ENCODE measurements at places on chromosomes 2 and 18.

DNA sequence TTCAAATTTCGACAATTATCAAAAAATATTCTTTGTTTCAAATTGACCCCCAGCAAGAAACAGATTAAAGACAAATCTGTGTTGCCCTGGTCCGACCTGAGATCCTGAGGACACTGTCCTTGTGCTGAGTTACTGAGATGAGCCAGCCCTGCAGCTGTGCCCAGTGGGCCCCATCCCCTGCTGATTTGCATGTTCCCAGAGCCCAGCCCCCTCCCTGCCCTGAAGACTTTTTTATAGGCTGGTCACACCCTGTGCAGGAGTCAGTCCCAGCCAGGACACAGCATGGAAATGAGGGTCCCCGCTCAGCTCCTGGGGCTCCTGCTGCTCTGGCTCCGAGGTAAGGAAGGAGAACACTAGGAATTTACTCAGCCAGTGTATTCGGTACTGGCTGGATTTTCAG is 31.4 kb upstream of the ZNG1B start:
- no peak for DNase-seq

DNA sequence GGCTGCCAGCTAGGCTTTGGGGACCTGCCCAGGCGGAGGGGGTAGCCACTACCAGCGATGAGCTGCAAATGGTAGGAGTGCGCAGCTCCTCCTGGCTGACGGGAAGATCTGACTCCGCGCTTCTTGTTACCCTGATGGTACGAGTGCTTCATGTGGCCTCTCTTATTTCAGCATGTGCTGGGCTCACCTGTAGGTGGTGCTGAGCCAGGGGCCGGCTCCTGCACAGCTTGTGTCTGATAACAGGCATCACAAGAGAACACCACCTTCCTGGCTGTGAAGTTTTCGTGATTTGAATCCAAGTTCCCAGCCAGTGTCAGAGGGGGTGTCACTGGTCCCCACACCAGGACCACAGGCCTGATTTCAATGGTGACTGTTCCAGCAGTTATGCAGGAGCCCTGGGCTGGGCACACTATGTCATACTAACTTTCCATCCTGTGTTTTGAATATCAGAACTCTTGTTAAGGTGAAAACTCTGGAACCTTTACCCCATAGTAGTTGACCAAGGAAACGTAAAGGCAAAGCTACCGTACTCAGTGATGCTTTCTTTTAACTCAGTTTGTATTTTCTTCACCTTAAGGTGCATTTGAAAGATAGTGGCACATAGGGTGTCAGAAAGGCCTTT is 28.0 kb downstream of the APCDD1 start:
- no peak for DNase-seq

- no peak for DNase-seq
These were observed 636.2 kb downstream of the EPHA4 start for GRCh38 chr2:220935789-220936321.

GRCh38 chr18:77054288-77054605 is 78.3 kb downstream of the MBP start:
- no peak for DNase-seq

All from brain pericyte (primary cell).